ENCODE measurements at places on chromosomes 12 and 14.

GRCh38 chr14:26598672-26599131 lies 869 bp upstream of the NOVA1 start:
- peak; percentile 75 for DNase-seq

GRCh38 chr12:966724-967123 lies 17.2 kb upstream of the RAD52 start:
- DNase-seq = no peak

DNA sequence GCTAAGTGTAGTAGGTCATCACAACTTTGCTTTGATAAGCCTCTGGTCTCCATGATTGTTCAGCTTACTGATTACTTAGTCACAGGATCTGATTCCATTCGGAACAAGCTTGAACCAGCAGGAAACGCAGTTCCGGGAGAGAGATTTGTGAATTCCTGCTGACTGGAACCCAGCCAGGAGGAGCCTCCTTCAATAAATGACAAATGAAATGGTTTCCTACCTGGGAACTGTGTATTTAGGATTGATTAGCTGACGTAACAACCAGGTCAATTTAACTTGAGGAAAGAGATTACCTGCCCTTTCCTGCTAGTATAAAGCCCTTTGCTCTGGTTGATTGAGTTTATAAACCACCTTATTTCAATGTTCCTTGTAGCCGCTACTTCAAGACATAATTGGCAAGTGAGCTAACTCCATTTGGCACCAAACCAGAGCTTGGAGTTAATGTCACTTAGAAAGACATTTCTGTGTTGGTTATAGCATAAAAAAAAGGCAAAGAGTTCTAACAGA lies 35.1 kb upstream of the KCNH3 start:
- no peak for DNase-seq

DNA sequence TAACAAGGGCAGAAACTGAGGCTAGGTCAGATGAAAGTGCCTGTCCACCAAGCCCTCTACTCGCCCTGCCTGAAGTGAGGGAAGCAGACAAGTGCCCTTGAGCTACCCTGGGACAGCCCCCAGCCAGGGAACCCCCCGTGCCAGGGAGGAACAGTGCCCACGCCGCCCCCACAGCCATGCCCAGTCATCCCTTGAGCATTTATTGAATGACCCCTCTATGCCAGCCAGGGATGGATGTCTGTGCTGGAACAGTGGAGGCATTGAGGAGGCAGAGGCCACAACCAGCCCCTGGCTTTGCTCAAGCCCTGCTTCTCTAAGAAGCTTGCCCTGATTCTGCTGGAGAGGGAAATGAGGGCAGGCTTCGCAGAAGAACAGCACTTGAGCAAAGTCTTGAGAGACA lies 3.7 kb upstream of the AQP6 start:
- DNase-seq = peak; percentile 64

- no peak for DNase-seq
These were observed 74.1 kb downstream of the PLXNC1 start for GRCh38 chr12:94222351-94223084.

DNA sequence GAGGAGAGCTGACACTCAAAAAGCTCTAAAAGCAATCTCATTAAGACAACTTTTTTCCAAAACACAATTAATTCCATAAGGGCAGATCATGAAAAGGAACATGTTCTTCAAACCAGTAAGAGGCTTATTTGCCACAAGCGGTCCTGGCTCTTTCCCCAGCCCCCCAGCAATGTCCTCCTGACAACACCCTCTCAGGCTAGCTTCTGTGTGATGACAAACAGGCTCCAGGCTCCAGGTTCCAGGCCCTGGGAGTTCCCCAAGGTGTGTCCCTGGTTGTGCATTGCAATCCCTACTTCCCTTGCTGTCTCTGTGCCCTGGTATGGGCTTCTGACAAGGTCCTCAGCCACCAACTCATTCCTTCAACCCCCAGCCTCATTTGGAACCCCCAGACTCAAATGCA lies 8.9 kb downstream of the HVCN1 start:
- DNase-seq = no peak

Measured in midbrain (tissue), 1 donor.